Activated T-helper 17 cell treated with anti-CD3 and anti-CD28 coated beads, Interleukin-2, amount 50 U/mL, for 72 hours (primary cell): ENCODE measurements at places on chromosomes 12 and 14. TPM values are rescaled to one million over a fixed set of nuclear protein-coding genes. Genes with fewer than 3 reads are reported as not detected.

The SLC25A3 gene
- total RNA-seq, result 367 TPM

The USP44 gene
- total RNA-seq, result 0.93 TPM

The HECTD4 gene
- total RNA-seq, result 33.1 TPM

The GPR84 gene
- 2.2 TPM for total RNA-seq

The PLEKHD1 gene
- total RNA-seq, result 0.11 TPM

The LIN7A gene
- not detected for total RNA-seq

The PIK3C2G gene
- total RNA-seq, result not detected

The POU6F1 gene
- total RNA-seq, result 6.9 TPM

The DDN gene
- 0.32 TPM for total RNA-seq

The NRL gene
- total RNA-seq, result 1.7 TPM

The HOXC12 gene
- not detected for total RNA-seq

The ASIC1 gene
- total RNA-seq, result 1.4 TPM

The KRT7 gene
- 7.6 TPM for total RNA-seq

The TAMALIN gene
- 26.3 TPM for total RNA-seq

The KERA gene
- total RNA-seq, result not detected

The LRRIQ1 gene
- total RNA-seq, result not detected

The LACRT gene
- total RNA-seq, result not detected

The SOAT2 gene
- total RNA-seq, result 0.28 TPM

The IL31 gene
- total RNA-seq, result not detected

The CD163L1 gene
- total RNA-seq, result not detected

The ACSS3 gene
- not detected for total RNA-seq

The ASB2 gene
- 68.7 TPM for total RNA-seq

The ZC2HC1C gene
- 2.2 TPM for total RNA-seq

The CLEC12A gene
- total RNA-seq, result 0.39 TPM

The ARHGAP9 gene
- 225 TPM for total RNA-seq

The PLEKHA5 gene
- total RNA-seq, result 8.6 TPM

The HHIPL1 gene
- total RNA-seq, result 0.19 TPM

The CACNA1C gene
- total RNA-seq, result 0.04 TPM

The GYS2 gene
- not detected for total RNA-seq

The SLC15A4 gene
- total RNA-seq, result 34.2 TPM

The OR4E2 gene
- total RNA-seq, result not detected

The FAM222A gene
- 0.63 TPM for total RNA-seq

The ZC3H10 gene
- total RNA-seq, result 7.8 TPM

The CRIP1 gene
- total RNA-seq, result 358 TPM

The TAPBPL gene
- 28.2 TPM for total RNA-seq

The KRT71 gene
- total RNA-seq, result not detected

The TMEM229B gene
- total RNA-seq, result 0.71 TPM

The RAD9B gene
- 2.5 TPM for total RNA-seq

The IFNG gene
- 33.2 TPM for total RNA-seq

The KCNC2 gene
- not detected for total RNA-seq

The KLRD1 gene
- total RNA-seq, result 1.1 TPM
